ENCODE measurements at places on chromosomes 4 and X. TPM values are rescaled to one million over a fixed set of nuclear protein-coding genes. Genes with fewer than 3 reads are reported as not detected.

DNA sequence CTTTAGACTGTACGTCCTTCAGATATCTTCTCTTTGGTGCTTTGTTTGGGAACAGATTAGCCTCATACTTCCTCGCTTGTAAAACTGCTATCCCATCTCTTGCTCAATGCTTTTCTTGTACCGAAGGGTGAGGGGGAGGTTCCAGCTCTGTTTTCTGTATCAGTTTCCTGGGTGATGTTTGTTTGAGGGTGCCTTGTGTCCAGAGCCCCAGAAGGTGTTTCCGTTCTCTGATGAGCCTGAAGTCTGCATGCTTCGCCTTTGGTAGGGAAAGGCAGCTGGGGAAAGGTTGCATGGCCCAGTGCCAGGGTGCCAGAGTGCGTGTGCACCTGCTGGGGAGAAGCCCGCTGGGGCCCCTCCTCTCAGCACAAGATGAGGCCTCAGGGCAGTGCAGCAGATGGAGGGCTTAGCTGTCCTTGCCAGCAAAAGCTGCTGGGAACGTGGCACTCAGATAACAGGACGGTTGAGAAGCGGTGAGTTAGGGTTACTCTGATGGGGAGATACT is 73.7 kb downstream of the TBL1X start:
- no peak for DNase-seq
- H3K36me3 ChIP-seq: no peaks in the 10 kb centered on the region
- H3K4me1 ChIP-seq: no peaks in the 10 kb centered on the region

PAGE2B gene
- not detected for total RNA-seq

GRCh38 chr4:184790826-184791225 is 34.9 kb downstream of the ACSL1 start:
- H3K27ac ChIP-seq: no peak overlapping the region
- peaks cover 61% of the 10 kb centered on the region for H3K4me1 ChIP-seq
- no peak for DNase-seq
- peaks cover 59% of the 10 kb centered on the region for H3K36me3 ChIP-seq

SRPX gene
- total RNA-seq: 54.6 TPM

GRCh38 chr4:114694770-114695169 is 96.2 kb downstream of the UGT8 start:
- no peaks in the 10 kb centered on the region for H3K36me3 ChIP-seq
- peak; percentile 31 for DNase-seq
- no peak overlapping the region for H3K4me3 ChIP-seq
- H3K27ac ChIP-seq: no peak overlapping the region

GRCh38 chrX:119954374-119954773 is 10.8 kb upstream of the NKAP start:
- no peak for DNase-seq
- no peak overlapping the region for H3K27ac ChIP-seq
- no peaks in the 10 kb centered on the region for H3K4me1 ChIP-seq
- no peaks in the 10 kb centered on the region for H3K27me3 ChIP-seq
- no peak overlapping the region for H3K4me3 ChIP-seq

Data from left lung (tissue), 14 donors.